ENCODE measurements at places on chromosomes 6 and 20. TPM values are rescaled to one million over a fixed set of nuclear protein-coding genes. Genes with fewer than 3 reads are reported as not detected.
A peak's percentile ranks its signal among the peaks of the same experiment; 100 is the strongest.

Gene LGSN
- not detected for total RNA-seq

- DNase-seq, result peak; percentile 89
These were observed 191.4 kb downstream of the NFATC2 start for GRCh38 chr20:51350941-51351631.

Gene C6orf141
- 5.7 TPM for total RNA-seq

GRCh38 chr6:3232017-3232945 lies 4.8 kb upstream of the TUBB2B start:
- no peak for DNase-seq

- peak; percentile 64 for DNase-seq
These were observed 202.5 kb upstream of the SGK1 start for GRCh38 chr6:134520181-134521115.

Gene DEFB124
- total RNA-seq, result not detected

DNA sequence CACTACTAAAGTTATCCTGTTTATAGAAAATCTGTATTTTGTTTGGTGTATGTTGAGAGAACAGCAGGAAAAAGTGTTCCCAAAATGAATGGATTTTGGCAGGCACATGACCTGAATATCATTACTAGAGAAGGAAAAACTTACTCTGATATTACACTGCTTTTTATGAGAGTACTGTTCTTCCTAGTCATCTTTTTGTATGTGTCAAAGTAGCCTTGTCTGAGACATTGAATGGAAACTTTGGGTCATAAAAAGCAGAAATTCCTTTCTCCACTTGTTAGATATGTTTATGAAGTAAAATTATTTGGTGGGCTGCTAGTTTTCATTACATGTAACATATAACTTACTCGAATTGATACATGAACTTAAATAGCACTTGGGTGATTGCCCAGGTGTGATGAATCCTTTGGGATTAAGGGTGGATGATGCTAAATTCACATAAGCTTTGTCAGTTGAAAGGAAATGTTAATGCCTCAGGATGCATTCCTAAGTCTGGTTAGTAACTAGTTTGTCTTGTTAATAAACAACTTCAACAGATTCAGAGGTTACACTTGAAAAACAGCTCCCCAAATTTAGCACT lies 206.7 kb downstream of the CENPW start:
- peak; percentile 33 for DNase-seq

Measured in fibroblast of the aortic adventitia (primary cell).